ENCODE measurements at places on chromosomes 5 and 9.

DNA sequence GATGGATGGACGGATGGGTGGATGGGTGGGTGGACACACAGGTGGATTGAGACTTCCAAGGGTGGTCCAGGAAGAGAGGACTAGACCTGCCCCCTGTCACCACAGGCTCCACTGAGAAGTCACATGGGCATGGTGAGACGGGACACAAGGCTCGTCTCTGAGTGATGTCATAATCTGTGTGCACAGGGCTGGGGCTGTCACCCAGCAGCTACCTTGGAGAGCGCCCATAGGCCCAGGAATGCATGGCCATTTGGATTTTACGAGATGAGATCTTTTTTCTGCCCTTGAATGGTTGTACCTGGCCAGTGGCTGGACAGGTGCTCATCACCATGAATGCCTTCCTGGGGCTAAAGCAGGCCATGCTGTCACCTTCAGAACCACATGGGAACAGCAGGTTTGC, 3.1 kb downstream of the OLFM1 start:
- no peak for DNase-seq

DNA sequence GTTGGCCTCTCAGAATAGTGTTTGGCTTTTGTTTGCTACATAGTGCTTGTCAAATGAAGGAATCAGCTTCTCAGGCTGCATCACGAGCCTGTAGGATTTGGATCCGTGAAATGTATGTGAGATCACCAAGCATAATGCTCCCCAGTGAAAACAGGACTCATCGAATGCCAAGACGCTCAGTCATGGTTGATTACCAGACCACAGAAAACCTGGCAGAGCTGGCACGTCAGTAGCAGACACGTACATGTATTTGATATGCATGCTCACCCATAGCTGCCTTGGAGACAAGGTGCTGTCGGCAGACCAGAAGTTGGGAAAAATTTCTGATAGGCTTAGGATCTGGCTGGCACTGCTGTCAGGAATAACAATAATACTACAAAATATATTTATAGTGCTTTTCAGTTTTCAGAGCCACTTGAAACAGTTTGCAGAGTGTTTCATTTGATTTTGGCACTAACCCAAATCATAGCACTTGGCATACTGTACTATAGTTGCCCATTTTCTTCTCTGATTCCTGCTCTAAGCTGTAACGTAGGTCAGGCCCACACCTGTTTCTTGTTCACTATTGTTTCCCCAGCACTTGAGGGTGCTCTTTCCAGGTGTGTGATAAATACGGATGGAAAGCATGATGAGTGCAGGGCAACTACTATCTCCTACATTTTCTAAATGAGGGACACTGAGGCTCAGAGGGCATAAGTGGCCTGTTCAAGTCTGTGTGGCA, 226.1 kb downstream of the NR3C1 start:
- no peak for DNase-seq

DNA sequence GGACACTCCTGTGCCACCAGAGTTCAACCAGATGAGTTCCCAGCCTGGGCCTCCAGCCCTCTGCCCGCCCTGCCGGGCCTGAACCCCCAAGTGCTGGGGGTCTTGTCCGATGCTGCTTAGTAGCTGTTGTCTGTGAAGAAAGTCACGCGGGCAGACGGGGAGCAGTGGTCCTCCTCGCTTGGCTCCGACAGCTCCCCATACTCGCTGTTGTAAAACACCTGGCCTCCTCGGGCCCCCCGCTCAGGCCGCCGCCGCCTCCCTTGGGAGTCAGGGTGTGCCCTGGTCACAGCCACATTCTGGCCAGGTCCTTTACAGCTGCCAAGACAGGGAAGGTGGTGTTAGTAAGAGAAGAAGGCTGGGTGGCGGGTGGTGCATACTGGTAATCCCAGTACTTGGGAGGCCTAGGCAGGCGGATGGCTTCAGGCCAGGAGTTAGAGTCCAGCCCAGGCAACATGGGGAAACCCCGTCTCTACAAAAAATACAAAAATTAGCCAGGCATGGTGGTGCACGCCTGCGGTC, 11.8 kb upstream of the SCGB3A1 start:
- no peak for DNase-seq

DNA sequence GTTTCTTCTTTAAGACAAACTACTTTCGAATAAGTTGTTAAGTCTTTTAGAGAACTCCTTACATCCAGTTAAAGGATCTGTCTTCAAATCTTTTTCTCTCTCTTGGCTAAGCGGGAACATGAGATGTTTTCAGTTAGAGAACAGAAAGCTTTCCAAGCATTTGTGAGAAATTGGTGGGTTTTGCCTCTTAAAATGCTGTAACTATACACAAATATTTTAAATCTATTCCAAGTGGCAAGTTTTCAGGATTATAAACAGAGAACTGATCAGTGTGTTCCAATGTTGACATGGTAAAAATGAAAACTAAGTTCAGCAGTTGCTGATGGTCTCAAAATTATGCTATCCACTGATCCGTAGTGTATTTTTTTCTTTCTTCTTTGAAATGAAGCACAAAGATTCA, 100.4 kb downstream of the EBF1 start:
- no peak for DNase-seq

DNA sequence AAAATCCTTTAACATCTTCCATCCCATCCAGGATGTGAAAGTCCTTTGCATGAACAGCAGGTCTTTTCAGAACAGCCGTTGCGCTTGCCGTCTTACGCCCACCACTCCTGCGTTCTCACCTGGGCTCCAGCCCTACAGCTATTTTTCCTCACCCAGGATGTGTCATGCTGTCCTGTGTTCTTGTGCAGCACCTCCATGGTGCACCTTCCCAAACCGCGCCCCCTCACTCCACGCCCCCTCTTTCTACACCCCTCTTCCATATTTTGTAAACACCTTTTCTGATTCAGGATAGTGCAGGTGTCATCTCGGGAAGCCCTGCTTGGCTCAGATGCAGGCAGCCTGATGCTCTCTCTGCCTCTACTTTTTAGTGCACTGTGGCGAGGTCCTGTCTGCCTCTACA, 18.4 kb downstream of the CAMK4 start:
- DNase-seq: no peak

DNA sequence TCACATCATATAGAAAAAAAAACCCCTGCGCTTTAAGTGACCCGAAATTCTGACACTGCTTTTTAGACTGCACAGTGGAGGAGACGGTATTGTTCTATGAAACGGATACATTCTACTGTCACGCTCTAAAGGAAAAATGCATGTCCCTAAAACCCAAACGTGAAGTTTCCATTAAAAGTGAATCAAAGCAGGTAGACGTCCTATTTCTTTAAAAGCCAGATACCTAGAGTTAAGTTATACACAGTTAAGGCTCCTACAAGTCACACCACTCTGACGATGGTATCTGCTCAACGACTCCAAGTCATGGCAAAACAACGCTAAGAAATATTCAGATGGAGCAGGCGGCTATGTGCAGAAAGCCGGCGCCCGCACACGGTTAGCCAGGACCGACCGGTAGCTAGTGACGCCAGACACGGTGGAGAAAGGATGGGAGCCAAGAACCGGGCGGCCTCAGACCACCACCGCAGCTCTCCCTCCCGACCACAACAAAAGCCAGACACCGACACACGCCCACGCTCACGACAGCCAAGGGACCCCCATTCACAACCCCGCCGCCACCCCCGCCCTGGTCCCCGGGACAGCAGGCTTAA, 734 bp downstream of the SKP1 start:
- peak; percentile 14 for DNase-seq

DNA sequence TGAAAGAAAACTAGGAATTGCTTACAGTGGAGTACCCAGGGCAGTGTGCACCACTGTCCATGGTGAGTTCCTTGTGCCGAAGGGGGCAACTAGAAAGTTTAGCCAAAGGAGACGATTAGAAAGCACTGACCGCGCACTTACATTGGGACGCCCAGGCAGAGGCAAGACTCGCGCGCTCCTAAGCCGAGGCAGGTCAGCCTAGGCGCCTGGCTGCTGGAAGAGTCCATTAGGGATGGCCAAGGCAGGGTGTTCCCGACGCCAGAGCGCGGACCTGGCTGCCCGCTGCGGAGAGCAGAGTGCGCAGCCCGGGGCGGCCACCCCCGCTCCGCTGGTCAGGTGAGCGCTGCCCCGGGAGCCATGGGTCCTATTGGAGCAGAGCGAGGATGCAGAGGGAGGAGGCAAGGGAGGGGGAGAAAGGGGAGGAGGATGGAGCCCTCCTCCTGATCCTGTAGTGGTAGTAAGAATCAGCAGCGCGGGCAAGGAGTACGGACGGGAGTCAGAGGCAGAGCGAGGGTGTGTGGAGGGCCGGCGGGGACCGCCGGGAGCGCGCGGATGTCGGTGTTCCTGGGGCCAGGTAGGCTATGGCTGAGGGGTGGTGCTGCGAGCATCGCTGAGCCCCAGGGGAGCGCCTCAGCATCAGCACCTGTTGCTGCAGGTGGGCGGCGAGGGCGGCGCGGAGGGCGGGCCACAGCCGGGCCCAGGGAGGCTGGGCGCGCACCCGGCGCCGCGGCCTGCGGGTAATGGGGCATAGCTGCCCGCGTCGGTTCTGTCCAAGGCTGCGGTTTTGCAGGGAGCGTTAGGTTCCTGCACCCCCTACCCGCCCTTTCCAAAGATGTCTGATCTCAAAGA, at the start of gene ADGRV1:
Gene ADGRV1 (plus strand): TSS at position 454 of the 849 bp plus-strand sequence. CDS start 99 bp downstream, at position 553.
- no peak for DNase-seq

- DNase-seq: no peak
These were observed 209.2 kb downstream of the DIRAS2 start for GRCh38 chr9:90433398-90433941.

GRCh38 chr5:960551-960950, 48.1 kb upstream of the NKD2 start:
- DNase-seq: no peak

DNA sequence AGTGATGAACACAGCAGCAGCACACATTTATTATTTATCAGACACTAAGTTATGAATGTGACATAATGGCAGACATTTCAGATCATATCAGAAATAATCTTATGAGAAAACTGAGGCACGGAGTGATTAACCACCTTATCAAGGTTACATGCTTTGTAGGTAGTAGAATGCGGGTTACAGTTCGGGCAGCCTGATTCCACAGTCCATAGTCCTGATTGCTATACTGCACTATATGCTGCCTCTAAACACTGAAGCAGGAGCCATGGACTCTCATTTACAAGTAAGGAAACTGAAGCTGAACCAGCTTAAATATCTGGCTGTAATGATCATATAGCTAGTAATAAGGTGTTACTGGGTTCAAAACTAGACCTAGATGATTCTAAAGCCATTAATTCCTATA, 291.3 kb upstream of the ADAMTSL1 start:
- no peak for DNase-seq

DNA sequence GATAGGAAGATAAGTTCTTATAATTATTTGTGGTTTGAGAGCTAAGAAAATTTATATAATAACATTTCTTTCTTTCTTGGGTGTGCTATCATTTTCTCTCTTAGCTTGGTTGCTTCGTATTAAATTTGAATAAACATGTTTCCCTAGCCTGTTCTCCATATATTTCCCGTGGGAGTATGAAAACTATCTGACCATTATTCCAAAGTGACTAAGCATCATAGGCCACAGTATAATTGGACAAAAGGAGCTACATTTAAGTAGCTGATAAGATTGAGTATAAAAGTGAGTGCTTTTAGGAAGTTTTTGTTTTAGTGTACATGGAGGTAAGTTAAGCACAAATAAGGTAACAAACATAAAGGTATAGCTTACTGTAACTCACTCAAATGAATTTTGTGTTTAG, 8.4 kb upstream of the OSMR start:
- no peak for DNase-seq

DNA sequence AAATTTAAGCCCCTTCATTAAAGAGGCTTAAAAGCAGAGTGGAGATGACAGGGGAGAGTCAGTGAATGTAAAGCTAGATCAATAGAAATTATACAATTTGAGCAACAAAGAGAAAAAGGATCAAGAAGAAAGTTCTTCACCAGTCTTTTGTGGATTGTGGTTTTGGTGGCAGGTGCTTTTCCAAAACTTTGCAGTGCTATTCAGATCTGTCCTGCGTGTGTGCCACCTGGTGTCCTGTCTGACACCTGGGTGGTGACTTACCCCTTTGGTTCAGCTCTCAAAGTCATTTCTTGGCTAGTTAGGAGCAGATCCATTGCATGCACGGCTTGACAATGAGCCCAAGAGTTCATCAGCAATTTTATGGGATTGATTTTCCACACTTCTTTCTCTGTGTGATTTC, 69.4 kb downstream of the SREK1 start:
- no peak for DNase-seq

- DNase-seq: no peak
These were observed 7.8 kb downstream of the PLEKHG4B start for GRCh38 chr5:99815-100214.

DNA sequence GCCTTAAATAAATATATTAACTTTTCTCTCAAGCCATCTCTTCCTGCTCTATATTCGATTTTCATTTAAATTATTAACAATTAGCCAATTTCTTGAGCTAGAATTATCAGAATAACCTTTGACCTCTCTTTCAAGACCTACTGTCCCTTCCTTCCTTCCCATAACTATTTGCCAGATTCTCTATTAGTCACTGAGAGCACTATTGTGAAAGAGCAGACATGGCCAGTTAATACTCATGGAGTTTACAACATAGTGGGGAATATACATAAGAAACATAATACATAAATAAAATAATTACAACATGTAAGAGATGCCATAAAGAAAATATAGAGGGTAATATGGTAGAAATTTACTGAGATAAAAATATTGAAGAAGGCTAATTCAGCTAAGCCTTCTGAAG, 72.1 kb upstream of the CHD1 start:
- no peak for DNase-seq

GRCh38 chr9:116697362-116697761, 10.3 kb downstream of the TRIM32 start:
- DNase-seq: no peak

- no peak for DNase-seq
These were observed 67.0 kb upstream of the MAST4 start for GRCh38 chr5:66529182-66529581.

DNA sequence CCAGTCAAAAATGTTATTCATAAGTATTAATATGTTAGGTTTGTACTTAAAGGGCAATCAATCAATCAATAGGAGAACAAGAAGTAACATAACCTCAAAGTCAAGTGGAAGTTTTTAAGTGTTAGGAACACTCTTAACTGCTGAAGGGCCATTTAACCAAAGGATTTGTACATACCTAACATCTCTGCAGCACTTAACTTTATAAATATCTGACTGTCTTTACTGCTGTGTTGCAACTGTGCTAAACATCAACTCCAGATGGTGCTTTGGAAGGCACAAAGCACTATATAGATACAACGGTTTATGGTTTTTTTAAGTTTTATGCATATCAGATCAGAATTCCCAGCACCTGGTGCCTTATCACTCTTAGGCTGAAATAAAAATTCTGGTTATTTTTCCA, 604.9 kb upstream of the PTGER4 start:
- no peak for DNase-seq

- no peak for DNase-seq
These were observed 695.1 kb downstream of the TAF11L14 start for GRCh38 chr5:18329328-18329727.

GRCh38 chr5:4130819-4131218, 535.2 kb downstream of the IRX1 start:
- DNase-seq: no peak

DNA sequence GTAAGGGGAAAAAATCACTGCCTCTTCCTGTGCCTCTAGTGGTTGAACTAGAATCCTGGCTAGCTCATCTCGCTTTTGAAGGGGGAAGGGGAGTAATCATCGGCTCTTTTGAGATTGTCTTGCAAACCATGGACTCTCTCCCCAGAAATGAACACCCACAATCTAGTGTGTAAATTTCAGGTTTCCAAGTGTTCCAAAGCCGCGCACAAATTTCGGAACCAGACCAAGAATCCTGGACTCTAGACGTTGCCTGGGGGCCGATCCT, 4.9 kb upstream of the FOXE1 start:
- DNase-seq: no peak
